ENCODE measurements at places on chromosomes 13 and 19.

GRCh38 chr13:83449668-83450395 lies 432.4 kb downstream of the SLITRK1 start:
- DNase-seq = no peak

- no peak for DNase-seq
Observed at GRCh38 chr13:29746148-29746677, 104.2 kb downstream of the UBL3 start.

GRCh38 chr13:105144020-105144419 lies 1391.4 kb downstream of the EFNB2 start:
- no peak for DNase-seq

GRCh38 chr13:110017379-110017778 lies 231.0 kb upstream of the IRS2 start:
- no peak for DNase-seq

- DNase-seq = no peak
Observed at GRCh38 chr13:98521461-98522247, 55.3 kb downstream of the STK24 start.

DNA sequence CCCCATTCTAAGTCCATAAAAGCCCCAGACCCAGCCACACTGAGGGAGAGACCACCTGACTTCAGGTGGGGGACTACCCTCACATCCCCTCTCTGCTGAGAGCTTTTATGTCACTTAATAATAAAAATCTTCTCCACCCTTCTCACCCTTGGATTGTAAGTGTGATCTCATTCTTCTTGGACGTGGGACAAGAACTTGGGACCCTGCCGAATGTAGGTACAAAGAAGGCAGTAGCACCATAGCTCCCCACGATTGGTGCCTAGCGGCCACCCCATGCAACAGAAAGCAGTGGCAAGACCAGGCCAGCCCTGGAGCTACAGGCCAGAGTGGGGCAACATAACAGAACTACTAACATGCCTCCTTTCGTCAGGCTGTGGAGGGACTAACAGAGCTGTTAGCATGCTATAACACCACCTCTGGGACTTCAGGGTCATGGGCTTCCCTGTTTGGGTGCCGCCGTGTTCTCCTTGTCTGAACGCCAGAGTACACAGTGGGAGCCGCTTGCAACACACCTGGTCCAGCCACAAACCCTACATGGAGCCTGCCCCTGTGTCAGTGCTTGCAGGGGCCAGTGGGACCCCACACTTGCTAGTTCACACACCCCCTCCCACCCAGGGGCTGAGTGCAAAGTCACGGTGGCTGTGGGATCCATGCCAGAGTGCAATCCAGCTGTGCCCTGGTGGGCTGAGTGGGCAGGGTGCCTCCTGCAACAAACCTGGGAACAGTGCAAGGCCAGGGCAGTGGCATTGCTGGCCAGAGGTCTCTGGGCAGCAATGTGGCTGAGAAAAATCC lies 5.2 kb upstream of the FBXO17 start:
- DNase-seq = no peak

GRCh38 chr19:28130066-28130511 lies 1082.9 kb downstream of the UQCRFS1 start:
- DNase-seq = no peak

- DNase-seq = no peak
Observed at GRCh38 chr19:45200568-45200967, 22.0 kb downstream of the BLOC1S3 start.

GRCh38 chr13:90838317-90838960 lies 509.0 kb upstream of the MIR17HG start:
- no peak for DNase-seq

GRCh38 chr13:97640268-97640667 lies 206.3 kb downstream of the RAP2A start:
- no peak for DNase-seq

- DNase-seq = no peak
Observed at GRCh38 chr19:57068921-57069697, 50.7 kb upstream of the USP29 start.

DNA sequence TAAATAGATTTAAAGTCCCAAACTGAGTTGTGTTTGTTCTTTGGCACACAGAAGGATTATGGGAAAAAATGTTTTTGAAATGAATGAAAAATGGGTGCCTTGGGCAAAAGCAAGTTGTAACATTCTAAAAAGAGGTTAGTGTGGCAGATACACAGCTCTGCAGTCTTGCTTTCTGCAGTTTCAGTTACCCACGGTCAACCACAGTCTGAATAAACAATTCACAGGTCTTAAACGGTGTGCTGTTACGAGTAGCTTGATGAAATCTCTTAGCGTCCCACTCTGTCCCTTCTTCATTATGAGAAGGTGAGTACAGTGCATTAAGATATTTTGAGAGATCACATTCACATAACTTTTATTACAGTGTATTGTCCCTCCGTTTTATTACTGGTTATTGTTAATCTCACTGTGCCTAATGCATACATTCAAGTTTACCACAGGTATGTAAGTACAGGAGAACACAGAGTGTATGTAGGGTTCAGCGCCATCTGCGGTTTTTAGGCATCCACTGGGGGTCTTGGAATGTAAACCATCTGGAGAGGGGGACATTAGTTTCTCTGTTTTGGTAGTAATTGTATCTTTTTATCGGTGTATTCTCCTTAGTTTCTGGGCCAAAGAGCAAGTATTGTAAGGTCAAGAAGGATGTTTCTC lies 8.1 kb downstream of the FARP1 start:
- no peak for DNase-seq

GRCh38 chr19:2782329-2782935 lies 641 bp downstream of the SGTA start:
- no peak for DNase-seq

- DNase-seq = peak; percentile 97
Observed at GRCh38 chr19:7919610-7920518, at the start of gene SNAPC2. TSS of gene SNAPC2 (plus strand) at chr19:7920338. CDS start at chr19:7920367, 29 bp downstream.

- DNase-seq = no peak
Observed at GRCh38 chr13:106594980-106595379, 27.0 kb upstream of the ARGLU1 start.

- no peak for DNase-seq
Observed at GRCh38 chr13:76764429-76764828, 121.8 kb downstream of the KCTD12 start.

GRCh38 chr19:1026783-1027649 lies 608 bp downstream of the CNN2 start:
- DNase-seq = no peak

DNA sequence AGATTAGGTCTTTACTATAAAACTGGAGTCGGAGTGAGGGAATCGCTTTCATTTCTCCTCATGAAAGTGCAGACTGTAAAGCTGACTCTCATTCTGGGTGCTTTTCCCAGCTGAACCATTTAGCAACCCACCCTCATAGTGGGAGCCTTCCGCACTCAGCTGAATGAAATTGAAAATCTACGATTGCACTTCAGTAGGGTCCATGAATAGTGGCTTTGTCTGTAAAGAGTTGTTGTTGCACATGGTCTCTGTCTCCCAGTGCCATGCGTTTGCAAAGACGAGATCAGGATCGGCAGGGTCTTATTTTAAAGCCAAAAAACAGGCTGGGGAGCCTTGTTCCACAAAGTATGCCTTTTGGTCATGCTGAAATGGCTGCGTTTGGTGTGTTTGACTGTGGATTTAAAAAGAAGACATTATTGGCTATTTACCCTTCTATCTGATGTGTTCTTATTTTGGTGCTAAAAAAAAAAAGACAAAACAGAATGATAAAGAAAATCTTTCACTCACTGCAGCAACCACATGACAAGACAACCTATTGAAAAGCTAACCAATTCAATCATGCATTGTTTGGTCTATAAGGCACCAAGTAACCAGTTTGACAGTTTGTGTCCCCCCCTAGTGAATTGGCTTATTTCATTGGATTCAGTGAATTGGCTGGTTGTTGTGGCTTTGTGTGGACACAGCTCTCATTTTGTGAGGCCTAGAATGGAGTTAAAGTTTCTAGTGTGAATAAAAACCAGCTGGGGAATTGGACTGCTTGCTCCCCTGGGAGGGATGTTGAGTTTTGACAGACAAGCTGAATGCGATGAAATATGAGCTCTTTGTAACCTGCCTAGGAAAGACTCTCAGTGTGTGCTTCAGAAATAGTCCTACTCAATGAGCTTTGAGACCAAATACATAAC lies 65.6 kb downstream of the ARHGAP35 start:
- DNase-seq = no peak

DNA sequence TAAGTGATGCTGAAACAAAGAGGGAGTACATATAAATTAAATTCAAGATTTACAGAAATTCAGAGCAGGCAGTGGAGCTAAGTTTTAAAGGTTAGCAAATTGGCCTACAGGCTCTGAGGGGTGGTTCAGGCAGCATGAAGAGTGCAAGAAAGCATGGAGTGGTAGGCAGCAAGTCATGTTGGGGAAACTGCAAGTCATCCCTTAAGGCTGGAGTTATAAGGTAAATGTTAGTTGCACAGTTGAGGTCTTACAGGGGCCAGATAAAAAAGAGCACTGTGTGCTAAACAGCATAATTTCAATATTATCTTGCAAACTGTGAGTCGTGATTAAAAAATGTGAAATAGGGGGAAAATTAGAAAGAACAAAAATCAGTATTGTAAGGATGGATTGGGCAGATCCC lies 106.2 kb downstream of the VWA8 start:
- no peak for DNase-seq

DNA sequence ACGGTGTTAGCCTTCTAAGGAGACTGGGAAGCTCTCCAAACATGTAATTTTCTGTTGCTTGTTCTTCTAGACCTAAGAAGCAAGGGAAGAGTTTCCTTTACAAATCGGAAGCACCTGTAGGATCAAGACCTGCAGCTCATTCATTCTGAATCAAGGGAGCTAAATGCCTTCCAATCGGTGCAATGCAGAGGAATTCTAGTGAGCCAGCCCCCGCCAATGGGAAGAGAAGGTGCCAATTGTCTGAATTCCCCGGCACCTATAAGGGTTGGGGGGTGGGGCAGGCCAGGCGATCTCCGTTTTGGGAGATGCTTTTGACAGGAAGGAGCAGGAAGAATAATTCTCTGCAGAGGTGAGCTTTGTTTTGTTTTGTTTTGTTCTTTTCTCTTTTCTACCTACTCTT lies 7.1 kb upstream of the NLRP13 start:
- DNase-seq = no peak

- DNase-seq = no peak
Observed at GRCh38 chr13:93767180-93767916, 540.7 kb downstream of the GPC6 start.

DNA sequence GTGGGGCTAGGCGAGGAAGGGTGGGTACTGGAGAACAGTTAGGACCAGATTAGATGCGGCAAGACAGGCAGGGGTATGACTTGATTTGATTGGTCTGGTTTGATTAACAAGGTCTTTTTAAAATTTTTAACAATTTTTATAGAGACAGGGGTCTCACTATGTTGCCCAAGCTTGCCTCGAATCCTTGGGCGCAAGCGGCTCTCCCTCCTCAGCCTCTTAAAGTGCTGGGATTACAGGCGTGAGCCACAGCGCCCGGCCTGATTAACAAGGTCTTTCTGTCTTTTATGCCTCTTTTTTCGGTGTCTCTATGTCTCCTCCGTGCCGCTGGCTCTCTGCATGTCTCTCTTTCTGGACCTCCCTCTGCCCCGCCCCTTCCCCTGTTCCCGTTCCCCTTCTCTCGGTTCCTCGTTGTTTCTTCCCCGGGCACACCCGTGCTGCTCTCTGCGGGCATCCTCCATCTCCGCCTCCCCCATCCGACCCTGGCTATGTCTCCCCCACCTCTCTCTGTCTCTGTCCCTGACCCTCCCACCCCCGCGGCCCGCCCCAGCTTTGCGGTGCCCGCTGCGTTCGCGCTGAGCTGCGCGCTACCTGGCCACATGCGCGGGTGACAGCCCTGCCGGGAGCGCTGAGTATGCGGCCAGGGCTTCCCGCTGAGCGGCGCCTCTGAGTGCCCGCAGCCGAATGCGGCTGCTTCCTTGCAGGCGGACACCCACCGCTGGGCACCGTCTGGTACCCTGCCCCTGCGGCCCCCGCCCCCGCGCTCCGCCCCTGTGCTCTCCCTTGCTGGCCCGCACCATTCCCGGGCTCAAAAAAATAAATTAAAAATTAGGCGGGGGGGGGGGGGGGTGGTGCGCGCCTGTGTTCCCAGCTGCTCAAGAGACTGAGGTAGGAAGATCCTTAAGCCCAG lies 8.1 kb upstream of the SDHAF1 start:
- no peak for DNase-seq

DNA sequence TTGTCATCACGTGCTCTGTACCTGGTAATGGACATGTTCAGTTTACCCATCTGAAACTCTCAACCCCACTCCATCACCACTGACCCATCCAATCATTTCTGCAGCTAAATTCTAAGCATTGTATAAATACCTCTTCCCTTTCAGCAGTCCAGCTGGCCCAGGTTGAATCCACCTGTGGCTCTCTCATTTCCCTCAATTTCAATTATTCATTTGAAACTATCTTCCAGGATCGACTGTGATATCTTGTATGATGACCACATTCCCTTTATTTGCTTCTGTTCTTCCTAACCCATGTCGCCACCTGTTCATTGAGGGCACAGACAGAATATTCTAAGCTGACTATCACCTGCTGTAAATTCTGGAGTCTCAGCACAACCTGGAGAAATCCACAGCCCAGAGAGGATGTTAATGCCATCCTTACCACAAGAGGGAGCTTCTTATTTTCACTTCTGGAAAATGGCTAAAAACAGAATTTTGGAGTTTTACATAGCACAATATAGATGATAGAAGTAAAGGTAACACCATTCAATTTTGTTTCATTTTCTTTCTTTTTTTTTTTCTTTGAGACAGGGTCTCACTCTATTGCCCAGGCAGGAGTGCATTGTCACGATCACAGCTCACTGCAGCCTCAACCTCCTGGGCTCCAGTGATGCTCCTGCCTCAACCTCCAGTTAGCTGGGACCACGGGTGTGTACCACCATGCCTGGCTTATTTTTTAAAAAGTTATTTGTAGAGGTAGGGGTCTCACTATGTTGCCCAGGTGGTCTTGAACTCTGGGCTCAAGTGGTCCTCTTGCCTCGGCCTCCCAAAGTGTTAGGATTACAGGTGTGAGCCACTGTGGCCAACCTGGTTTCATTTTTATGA lies 38.6 kb downstream of the ZNF823 start:
- peak; percentile 7 for DNase-seq
